ENCODE measurements at places on chromosomes 7 and 10.

DNA sequence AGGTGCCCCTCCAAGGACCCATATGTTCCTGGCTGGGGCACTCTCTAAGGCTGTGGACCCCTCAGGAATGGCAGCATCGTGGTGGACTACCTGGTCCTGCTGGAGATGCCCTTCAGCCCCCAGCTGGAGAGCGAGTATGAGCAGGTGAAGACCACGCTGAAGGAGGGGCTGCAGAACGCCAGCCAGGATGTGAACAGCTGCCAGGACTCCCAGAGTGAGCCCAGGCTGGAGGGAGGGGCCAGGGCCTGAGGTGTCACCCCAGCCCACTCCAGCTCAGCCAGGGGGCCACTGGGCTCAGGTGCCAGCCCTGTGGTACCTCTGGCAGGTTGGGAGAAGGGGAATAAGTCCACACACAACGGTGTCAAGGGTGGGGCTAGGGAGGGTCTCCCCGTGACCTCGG is 4.7 kb upstream of the MUC12 start:
- no peak for DNase-seq

- no peak for DNase-seq
Observed at GRCh38 chr10:22386503-22386902, 41.2 kb downstream of the SPAG6 start.

- no peak for DNase-seq
Observed at GRCh38 chr10:124494046-124494807, 32.6 kb downstream of the LHPP start.

- DNase-seq = no peak
Observed at GRCh38 chr10:6654571-6654970, 74.5 kb upstream of the PRKCQ start.

DNA sequence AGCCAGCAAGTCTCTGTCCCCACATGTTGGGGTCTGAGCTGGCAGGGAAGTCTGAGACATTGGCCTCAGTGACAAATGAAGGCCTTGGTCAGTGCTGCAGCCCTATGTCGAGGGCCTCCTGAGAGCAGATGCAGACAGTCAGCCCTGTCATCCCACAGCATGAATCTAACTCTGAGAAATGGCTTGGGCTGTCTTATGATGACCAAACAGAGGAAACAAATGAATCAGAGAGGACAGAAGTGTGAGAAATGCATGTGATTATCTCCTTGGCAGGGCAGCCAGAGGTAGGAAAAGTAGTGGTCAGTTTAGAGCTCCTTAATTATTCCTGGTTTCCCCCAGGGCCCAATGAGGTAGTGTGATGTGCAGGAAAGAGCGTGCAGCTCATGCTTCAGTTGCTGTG is 287.6 kb downstream of the SORCS3 start:
- no peak for DNase-seq

- DNase-seq = no peak
Observed at GRCh38 chr10:115604627-115605026, 511.5 kb downstream of the ATRNL1 start.

DNA sequence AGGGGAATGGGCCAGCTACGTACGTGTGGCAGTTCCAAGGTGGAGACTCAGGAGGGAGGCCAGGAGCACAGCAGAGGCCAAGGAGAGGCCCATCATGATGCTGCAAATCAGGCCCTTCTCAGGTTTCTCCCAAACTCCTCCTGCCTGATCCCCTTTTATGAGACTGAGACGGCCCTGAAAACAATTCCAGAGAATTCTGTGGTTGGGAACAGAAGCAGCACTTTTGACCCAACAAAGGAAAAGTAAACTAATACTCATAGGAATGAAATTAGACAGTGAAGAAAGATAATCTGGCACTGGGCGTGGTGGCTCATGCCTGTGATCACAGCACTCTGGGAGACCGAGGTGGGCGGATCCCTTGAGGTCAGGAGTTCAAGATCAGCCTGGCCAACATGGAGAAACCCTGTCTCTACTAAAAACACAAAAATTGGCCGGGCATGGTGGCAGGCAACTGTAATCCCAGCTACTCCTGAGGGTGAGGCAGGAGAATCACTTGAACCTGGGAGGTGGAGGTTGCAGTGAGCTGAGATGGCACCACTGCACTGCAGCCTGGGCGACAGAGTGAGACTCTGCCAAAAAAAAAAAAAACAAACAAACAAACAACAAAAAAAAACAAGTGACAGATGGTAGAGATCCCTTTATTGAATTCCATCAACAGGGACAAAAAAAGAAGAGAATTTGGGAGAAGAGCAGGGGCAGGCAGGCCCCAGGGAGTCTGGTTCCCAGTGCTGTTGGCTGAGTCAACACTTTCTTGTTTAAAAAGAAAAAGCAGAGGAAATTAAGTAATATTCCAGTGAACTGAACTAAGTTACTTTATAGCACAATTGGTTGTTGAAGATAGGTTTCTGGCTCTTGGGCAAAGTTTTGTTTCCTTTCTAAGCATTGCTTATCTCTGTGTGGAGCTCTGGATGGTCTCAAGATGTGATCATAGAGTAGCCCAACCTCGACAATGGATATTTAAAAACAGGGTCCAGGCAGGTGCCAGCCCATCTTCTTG is at the start of gene CCL26:
CCL26 (minus strand) TSS at position 131 of the 997 bp plus-strand sequence; CDS start at position 96, 35 bp downstream.
- DNase-seq = no peak

GRCh38 chr7:100865938-100866728 is 1.1 kb upstream of the TRIP6 start:
- DNase-seq = peak; percentile 66

- DNase-seq = no peak
Observed at GRCh38 chr7:154903083-154903731, 99.7 kb downstream of the PAXIP1 start.

GRCh38 chr7:82740246-82740848 is 296.8 kb upstream of the CACNA2D1 start:
- DNase-seq = peak; percentile 62

DNA sequence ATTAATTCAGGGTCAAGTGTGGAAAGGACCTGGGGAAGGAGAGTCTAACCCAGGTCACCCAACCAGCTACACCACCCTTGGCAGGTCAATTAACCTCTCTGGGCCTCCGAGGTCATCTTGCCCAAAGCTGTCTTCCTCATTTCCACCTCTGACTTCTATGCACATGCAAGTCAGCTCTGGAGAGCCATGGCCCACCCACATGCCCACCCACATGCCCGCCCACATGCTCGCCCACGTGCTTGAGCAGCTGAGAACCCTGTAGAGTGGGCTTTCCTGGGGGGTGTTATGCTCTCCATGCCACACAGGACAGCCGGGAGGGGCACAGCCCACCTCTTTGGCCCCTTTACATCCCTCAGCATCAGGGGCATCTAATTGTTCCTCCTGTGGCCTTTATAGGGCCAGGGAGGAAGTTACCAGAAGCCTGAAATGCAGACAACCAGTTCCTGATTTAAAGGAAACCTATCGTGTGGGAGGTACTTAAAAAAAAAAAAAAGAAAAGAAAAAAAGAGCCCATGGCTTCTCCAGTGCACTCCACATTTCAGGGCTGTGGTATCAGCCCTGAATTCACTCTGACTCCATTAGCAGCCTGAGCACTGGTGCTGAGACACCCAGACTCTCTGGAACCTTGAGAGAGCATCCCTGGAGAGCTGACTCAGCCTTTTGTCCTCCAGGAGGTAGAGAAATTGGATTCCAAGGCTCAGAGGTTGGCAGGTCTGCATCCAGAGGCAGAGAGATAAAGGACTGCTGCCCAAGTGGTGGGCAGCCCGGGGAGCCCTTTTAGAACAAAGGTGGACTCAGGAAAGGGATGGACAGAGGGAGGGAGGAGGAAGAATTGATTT is 176.2 kb upstream of the ZMIZ1 start:
- no peak for DNase-seq

DNA sequence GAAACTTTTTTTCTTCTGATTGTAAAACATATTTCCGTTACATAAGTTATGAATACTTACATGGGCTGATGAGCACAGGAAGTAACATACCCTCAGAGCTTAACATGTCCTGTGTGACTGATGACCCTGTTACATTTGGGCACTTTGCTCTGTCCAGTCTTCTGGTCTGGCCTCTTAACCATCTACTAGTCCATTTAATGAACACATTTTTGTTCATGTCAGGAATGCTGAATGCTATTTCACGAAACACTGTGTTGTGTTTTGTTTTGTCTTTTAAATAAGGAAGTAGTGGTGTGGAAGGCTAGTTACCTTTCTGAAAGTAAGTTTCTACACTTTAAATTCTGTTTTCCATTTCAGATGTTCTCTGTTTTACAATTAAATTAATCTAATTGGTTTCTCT is 77.7 kb downstream of the RBM33 start:
- no peak for DNase-seq

DNA sequence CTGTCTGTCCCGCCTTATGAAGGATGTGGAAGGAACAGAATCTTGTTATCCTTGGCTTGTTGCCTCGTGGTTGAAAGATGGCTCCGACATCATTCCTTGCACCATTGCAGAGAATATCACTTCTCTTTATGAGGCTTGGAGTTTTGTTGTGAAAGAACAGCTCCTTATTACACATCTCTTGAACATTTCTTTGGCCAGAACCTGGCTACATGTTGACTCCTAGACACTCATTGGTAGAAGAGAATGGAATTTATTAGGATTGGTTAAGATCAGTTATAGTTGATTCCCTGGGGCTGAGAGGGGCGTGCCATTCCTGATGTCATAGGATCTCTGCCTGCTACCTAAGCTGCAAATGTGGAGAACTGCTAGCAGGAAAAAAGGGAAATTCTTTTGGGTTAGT is 180.5 kb upstream of the CTBP2 start:
- DNase-seq = no peak

GRCh38 chr7:96499532-96499931 is 177.6 kb upstream of the SLC25A13 start:
- DNase-seq = peak; percentile 28

GRCh38 chr10:94412449-94412848 is 10.1 kb downstream of the TBC1D12 start:
- DNase-seq = no peak

- no peak for DNase-seq
Observed at GRCh38 chr10:47036771-47037170, 125.5 kb downstream of the PTPN20 start.

DNA sequence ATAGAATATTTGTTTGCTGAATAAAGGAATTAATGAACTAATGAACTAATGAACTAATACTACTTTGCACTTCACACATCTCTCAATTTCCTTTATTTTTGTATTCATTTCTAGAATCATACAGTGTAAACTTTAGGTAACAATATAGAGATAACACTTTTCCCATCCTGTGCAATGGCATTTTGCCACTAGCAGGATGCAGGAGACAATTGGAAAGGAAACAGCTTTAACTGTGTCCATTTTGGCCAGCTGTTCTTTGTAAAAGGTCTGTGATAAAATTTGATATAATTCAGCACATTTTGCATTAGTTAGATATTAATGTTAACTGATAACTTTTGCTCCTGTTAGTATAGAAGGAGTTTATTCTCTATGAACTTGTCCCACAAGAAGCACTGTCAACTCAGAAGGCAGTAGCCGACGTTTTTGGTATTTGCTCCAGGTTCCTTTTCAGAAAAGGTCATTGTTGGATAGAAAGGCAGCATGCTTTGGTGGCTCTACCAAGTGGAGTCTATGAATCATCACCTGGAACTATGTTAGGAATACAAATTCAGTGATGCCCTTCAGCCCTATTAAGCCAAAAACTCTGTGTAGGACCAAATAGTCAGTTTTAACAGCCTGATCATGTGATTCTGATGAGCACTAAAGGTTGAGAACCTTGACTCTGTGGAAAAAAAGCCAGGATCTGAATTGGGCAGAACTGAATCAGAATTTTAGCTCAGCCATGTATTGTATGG is 86.6 kb downstream of the NRG3 start:
- no peak for DNase-seq

GRCh38 chr10:103739039-103739764 is 116.2 kb downstream of the SH3PXD2A start:
- DNase-seq = no peak

DNA sequence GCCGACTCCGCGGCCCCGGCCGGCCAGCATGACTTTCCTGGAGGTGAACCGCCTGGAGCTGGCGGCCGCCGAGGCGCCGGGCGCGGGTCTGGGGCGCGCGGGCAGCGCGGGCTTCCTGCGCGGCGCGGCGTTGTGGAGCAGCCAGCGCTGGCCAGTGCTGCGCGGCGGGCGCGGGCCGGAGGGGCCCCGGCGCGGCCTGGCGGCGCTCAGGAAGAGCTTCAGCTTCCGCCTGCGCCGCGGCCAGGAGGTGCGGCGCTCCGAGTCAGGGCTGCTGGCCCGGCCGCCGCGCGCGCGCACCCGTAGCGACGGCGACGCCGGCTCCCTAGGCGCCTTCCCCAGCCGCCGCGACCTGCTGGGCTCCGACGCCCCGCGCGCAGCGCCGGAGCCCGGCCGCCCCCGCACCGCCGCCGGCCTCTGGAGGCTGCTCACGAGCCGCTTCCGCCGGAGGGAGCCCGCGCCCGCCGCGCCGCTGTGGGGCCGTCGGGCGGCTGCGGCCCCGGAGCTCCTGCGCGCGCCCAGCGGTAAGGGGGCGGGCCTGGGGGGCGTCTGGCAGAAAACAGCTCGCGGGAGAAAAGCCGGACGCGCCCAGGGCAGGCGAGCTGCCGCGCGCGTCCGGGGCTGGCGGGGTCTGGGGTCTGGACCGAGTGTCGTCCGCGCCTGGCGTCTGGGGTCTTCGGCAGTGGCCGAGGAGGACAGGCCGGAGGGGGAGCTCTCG is 29.0 kb downstream of the AGAP3 start:
- DNase-seq = no peak

GRCh38 chr10:130111852-130112180 is 1.2 kb upstream of the C10orf143 start:
- DNase-seq = no peak

GRCh38 chr7:84144480-84144879 is 50.1 kb downstream of the SEMA3A start:
- no peak for DNase-seq

DNA sequence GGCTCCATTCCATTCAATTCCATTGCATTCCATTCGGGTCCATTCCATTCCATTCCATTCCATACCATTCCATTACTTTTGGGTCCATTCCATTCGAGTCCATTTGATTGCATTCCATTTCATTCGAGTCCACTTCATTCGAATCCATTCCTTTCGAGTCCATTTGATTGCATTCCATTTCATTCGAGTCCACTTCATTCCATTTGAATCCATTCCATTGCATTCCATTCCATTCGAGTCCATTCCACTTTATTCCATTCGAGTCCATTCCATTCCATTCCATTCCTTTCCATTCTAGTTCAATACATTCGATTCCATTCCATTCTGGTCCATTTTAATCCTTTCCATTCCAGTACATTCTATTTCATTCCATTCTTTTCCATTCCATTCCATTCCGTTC is 334.0 kb downstream of the ZNF33B start:
- DNase-seq = no peak

DNA sequence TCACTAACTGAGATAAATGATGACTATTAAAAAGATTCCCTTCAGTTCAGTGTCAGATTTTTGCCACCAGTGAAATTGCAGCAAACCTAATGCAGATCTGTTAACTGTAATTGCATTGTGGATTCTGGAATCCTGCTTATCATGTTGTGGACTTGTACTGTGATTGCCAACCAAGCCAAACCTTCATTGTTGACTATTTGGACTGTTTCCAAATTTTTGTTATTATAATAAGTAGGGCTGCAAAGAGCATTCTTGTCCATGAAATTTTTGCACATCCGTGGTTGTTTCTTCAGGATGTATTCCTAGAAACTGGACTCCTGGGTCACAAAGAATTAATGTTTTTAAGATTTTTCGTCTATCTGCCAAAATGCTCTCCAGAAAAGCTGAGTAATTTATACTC is 281.6 kb upstream of the ZMIZ1 start:
- DNase-seq = no peak
